GM10248 (cell line): ENCODE measurements at places on chromosomes 3 and 15.

- DNase-seq = no peak
Observed at GRCh38 chr15:62792986-62793751, 249.4 kb upstream of the TPM1 start.

DNA sequence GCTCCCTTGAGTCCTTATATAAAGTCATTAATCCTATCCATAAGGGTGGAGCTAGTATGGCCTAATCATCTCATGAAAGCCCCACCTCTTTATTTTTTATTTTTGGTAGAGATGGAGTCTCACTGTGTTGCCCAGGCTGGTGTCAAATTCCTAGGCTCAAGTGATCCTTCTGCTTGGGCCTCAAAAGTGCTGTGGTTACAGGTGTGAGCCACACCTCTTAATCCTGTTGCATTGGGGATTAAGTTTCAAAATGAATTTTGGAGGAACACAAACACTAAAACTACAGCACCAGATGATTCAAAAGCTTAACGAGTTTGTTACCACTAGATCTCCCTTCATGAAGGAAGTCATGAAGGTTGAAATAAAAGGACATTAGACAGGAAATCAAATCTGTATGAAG, 27.7 kb downstream of the RAB7A start:
- no peak for DNase-seq

DNA sequence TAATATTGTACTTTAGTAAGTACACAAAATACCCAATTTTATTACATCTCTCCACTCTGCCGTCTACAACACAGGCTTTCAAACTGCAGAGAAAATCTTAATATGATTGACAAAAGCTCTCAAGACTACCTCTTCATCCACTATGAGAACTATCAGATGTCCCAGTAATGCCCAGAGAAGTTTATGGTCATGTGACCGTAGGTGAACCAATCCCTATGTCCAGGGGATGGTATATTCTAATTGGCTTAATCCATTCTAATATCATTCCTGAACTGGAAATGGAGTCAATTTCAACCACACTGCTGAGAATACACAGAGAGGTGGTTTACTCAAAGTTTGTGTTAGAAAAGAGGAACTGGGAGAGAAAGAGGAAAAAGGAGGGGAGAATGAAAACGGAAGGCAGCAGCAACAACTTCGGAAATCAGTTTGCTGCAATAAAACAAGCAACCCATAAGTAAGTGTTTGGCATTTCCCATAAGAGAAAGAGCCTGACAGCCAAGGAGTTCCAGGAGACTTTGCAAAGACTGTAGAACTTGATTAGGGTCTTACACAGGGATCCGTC, 7.3 kb downstream of the SST start:
- DNase-seq = no peak

DNA sequence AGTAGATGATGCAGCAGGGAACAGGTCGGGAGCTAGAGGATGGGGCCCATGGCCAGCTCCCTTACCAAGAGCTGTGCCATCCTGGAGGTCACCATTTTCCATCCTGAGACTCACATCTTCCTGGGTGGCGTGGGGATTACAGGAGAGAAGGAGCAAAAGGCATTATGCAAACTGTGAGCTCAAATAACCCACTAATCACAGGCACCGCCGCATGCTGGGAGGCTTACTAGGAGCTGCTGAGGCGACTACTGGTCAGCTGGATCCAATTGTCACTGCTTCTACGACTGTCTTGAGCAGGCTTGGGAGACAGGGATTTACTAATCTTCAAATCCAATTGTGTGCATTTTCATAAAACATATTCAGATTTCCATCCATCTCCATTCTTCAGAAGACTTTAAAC, 12.5 kb upstream of the KBTBD12 start:
- DNase-seq = no peak

- DNase-seq = no peak
Observed at GRCh38 chr3:151856118-151856517, 17.3 kb upstream of the SUCNR1 start.

- no peak for DNase-seq
Observed at GRCh38 chr3:175411405-175411804, 552.3 kb downstream of the NAALADL2 start.
